Stimulated activated CD4-positive, alpha-beta T cell treated with anti-CD3 and anti-CD28 coated beads, TNF-alpha, amount 100 ng/mL, for 1 hour (primary cell): ENCODE measurements at places on chromosomes 7 and 10.

DNA sequence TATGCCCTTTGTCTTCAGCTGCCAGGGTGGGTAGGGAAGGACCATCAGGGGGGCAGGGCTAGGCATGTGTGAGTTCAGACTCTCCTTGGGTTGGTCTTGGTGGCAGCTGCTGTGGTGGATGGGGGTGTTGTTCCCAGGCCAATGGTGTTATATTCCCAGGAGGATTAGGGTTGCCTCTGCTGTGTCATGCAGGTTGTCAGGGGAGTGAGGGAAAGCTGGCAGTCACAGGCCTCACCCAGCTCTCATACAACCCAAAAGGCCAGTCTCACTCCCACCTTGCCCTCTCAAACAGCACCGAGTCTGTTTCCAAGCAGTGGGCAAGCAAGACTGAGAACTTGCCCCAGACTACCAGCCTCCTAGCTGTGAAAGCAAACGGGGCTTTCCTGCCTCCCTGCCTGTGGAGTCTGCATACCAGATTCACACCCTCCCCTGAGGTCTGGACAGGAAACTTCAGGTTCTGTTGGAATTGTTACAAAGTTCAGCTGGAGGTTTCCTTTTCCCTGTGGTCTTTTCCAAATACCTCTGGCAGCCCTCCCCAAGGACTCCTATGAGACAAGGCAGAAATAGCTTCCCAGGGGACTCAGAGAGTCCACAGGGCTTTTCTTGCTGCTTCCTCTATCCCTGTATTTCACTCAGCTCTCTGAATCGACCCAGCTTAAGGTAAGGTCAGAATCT is 1.4 kb downstream of the HYAL4 start:
- no peak for DNase-seq

GRCh38 chr7:134787064-134787463 is 7.6 kb downstream of the CALD1 start:
- no peak for DNase-seq

GRCh38 chr7:133776266-133776665 is 350.9 kb upstream of the LRGUK start:
- DNase-seq, result no peak

DNA sequence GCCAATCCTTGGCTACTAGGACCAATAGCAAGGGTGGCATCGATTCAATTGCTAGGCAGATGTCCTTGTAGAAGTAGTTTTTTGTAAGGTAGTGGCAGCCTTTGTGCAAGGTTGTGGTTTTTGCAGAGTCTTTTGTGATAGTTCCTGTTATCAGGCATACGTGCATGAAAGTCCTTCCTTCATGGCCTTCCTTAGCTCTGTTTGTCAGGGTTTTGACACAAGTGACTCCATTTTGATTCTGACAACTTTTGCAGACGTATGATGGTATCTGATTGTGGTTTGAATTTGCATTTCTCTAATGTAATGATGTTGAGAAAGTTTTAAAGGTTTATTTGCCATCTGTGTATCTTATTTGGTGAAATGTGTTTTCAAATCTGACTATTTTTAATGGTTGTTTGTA is 71.8 kb upstream of the SYPL1 start:
- DNase-seq, result no peak

- no peak for DNase-seq
Measured at GRCh38 chr7:30894866-30895605, 16.6 kb upstream of the AQP1 start.

GRCh38 chr7:50727072-50727471 is 55.6 kb downstream of the GRB10 start:
- no peak for DNase-seq

GRCh38 chr10:99520847-99521764 is 11.6 kb upstream of the NKX2-3 start:
- DNase-seq, result no peak

DNA sequence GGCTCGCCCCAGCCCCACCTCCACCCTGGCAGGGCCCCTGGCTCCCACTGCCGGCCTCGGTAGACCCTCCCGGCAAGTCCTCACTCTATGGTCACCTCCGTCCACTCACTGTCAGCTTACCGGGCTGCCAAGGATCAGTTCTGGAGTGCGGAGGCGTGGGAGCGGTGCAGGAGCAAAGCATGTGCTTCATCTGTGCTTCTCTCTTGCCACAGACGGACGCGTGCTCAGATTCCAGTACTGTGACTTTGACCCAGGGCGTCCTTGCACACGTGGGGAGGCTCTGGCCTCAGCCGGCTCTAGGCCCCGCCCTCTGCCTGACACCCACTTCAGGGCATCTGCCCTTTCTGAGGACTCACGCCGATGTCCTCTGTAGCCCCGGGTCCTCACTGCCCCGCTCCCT is 547.5 kb upstream of the FOXK1 start:
- DNase-seq, result no peak
